ENCODE measurements at places on chromosomes 4 and X.

- no peak for DNase-seq
These were observed 8.6 kb upstream of the INTU start for GRCh38 chr4:127624173-127624572.

DNA sequence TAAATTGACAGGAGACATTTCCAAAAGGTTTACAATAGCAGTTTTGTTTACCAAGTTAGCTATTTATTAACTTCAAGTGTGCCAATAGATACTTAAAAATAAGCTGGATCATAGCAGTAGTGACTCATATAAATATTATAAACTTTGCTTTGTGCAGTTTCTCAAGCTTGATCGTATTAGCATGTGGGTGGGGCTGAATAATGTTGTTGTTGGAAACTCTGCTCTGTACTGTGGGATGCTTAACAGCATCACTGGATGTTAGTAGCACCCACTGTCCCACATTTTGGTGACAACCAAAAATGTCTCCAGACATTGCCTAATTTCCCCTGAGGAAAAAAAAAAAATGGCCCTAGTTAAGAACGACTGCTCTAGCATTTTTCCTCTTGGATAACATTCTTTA, 855.2 kb upstream of the ADGRL3 start:
- DNase-seq, result no peak

DNA sequence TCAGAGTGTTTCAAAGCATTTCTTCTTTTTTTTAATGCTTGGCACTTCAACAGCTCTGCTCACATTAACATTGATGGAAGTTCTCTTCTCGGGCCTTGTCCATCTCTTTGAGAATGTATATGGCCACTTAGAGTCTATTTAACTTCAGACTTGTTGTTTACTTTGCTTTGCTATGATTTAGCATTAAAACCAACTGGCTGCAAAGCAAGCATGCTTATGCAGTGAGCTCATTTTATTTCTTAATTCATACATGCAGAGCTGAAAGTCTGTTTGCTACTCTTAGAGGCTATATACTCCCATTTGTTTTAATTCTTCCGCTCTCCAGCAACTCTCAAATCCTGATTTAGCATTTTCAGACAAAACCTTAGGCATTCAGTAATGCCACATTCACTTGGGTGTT, 107.6 kb upstream of the PACRGL start:
- DNase-seq, result no peak

GRCh38 chr4:156568484-156568883, 403.1 kb downstream of the PDGFC start:
- no peak for DNase-seq

- DNase-seq, result peak; percentile 9
These were observed 261.1 kb upstream of the PLCXD1 start for GRCh38 chrX:19912-20571.

DNA sequence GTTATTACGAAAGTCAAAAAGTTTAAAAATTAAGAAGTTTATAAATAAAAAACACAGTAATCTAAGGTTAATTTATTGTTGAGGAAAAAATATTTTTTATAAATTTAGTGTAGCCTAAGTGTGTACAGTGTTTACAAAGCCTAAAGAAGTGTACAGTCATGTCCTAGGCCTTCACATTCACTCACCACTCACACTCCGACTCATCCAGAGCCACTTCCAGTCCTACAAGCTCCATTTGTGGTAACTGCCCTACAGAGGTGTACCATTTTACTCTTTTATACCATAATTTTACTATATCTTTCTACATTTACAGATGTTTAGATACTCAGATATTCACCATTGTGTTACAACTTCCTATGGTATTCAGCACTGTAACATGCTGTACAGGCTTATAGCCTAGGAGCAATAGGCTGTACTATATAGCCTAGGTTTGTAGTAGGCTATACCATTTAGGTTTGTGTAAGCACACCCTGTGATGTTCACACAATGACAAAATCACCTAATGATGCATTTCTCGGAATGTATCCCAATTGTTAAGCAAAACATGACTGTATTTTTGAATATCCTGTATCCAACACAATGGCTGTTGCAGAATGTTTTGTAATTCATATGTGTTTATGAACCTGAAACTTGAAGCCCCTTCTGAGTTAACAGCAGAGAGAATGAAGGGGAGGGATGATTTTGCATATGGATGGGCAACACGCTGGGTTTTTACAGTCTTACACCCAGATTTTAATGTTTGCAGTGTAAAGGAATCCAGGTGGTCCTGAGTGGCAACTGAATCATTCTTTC, 3.1 kb downstream of the PPBP start:
- DNase-seq, result no peak

DNA sequence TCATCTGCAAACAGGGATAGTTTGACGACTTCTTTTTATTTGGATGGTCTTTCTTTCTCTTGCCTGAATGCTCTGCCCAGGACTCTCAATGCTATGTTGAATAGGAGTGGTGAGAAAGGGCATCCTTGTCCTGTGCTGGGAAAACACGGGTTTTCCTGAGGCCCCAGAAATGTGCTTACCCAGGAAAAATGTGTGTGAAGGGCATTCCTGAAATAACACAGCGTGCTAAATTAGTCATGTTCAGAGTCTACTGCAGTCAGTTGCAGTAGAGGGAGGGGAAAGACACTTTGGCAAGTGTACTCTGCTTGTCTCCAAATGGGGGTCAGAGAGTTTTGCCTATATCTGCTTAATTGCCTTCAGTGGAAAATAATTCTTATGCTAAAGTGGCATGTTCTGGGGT, 153.9 kb downstream of the CCNG2 start:
- DNase-seq, result no peak

GRCh38 chr4:101851672-101852071, 61.1 kb downstream of the BANK1 start:
- DNase-seq, result no peak

- no peak for DNase-seq
These were observed 5.2 kb upstream of the GK2 start for GRCh38 chr4:79413032-79413885.
